ENCODE measurements at places on chromosomes 11 and 22. TPM values are rescaled to one million over a fixed set of nuclear protein-coding genes. Genes with fewer than 3 reads are reported as not detected.

- peaks cover 79% of the 10 kb centered on the region for H3K4me1 ChIP-seq
- no peak for DNase-seq
- H3K4me3 ChIP-seq: no peak overlapping the region
- no peaks in the 10 kb centered on the region for H3K36me3 ChIP-seq
- no peaks in the 10 kb centered on the region for H3K27me3 ChIP-seq
Measured at GRCh38 chr11:20010851-20011225, 149.4 kb downstream of the DBX1 start.

DNA sequence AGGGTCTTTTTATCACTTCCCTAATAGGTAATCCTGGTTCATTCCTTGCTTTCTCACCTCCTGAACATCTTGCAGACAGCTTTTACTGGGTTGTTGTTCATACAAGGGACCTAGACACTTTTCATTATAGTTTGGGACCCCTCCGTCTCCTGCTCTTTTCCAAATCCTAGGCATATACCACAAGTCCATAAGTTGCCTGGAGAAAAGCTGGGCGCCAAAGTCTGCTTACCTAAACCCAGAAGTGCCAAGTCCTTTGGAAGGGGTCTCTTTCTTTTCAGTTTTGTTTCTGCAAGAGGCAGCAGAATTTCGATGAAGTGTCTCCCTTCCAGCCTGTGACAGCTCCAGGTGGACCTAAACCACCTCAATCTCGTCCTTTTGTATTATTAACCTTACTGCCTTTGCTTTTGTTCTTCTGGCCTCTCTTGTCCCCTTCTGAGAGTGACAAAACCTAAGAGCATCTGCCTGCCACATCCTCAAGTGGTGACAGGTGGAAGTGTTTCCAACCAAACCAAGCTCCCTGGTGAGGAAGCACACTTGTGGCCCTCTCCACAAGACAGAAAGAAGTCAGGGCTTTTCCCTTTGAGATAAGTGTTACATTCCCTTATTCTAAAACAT, 19.5 kb upstream of the P2RY6 start:
- no peak overlapping the region for H3K4me3 ChIP-seq
- no peaks in the 10 kb centered on the region for H3K27me3 ChIP-seq

DNA sequence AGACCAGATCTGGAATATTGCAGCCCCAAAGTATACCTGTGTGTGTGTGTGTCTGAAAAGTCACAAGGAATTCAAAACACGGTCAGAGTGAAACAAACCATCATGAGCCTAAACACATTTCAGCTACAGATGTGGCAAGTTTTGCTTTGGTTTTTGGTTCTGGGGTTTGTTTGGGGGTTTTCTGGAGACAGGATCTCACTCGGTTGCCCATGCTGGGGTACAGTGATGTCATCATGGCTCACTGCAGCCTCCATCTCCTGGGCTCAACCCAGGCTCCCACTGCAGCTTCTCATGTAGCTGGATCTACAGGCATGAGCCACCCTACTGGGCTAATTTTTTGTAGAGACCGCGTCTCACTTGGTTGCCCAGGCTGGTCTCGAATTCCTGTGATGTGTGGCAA, 41.4 kb upstream of the PHF21A start:
- H3K4me3 ChIP-seq: no peak overlapping the region
- H3K4me1 ChIP-seq: no peaks in the 10 kb centered on the region
- no peaks in the 10 kb centered on the region for H3K36me3 ChIP-seq

DNA sequence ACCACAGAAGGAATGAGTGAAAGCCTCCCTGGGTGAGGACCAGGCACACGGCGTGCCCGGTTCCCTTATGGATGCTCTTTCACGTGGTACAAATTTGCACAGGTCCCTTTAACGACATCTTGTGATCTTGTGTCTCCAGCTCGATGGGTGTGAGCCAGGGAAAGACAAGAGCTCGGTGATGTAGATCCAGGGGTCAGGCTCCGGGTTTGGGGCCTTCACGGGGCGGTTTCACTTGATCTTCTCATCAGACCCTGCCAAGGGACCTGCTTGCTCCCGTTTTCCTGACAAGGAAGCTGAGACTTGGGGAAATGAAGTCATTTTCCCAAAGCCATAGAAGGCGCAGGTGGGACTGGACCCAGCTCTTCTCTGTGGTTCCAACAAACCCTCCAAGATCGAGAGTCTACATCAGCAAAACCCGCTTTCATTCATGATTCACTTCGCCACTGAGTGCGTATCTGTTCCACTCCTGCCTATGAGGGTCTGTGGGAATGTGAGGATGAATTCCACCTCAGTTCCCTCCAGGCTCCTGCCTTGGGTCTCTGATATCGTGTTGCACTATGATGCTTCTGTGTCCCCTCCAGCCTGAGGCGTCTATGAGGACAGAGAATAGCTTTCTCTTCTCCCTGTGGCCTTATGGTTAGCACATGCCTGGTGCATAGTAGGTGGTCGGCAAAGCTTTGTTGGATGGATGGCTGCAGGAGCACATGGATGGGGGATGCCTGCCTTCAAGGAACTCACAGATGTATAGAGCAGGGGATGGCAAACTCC, 45.0 kb upstream of the ANO1 start:
- H3K27ac ChIP-seq: no peak overlapping the region
- H3K4me3 ChIP-seq: no peak overlapping the region
- DNase-seq: no peak
- H3K36me3 ChIP-seq: no peaks in the 10 kb centered on the region
- H3K27me3 ChIP-seq: peaks cover 3% of the 10 kb centered on the region
- no peaks in the 10 kb centered on the region for H3K4me1 ChIP-seq

- H3K4me1 ChIP-seq: peaks cover 2% of the 10 kb centered on the region
- H3K27ac ChIP-seq: no peak overlapping the region
- no peak overlapping the region for H3K4me3 ChIP-seq
- no peak for DNase-seq
Measured at GRCh38 chr22:43890901-43891331, 897 bp downstream of the PNPLA5 start.

DNA sequence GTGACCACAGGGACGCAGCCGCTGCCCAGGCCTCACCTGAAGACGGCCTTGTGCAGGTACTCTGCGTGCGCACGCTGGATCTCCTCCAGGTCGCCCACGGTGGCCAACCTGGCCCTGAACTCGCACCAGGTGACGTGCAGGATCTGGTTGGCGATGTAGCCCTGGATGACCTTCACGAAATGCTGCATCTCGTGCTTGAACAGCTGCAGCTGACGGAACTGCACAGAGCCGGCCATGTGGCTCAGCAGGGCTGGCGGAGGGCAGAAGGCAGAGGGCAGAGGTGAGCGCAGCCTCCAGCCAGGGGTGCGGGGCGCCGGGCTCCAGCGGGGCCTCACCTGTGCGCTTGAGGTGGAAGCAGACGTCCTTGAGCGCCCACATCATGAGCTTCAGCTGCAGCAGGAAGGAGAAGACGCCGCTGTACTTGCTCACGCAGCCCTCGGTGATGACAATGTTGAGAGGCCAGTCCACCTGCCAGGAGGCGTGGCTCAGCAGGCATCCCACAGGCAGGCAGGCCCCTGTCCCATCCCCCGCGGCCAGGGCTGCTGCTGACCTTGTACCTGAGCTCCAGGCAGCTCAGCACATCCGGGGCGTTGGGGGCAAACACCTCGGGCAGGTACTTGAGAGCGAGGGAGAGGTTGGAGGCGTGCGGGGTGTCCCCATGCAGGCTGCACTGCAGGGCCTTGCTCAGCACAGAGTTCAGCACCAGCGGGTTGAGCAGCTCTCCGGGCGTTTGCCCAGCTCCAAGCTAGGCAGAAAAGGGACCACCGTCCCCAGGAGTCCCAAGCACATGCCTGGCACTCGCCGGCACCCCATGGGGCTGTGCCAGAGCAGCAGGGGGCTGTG, 17.6 kb downstream of the SELENOO start:
- peak overlapping the region; percentile 8 for H3K27ac ChIP-seq
- DNase-seq: peak; percentile 10
- peaks cover 27% of the 10 kb centered on the region for H3K36me3 ChIP-seq

- peak; percentile 78 for DNase-seq
- no peak overlapping the region for H3K27ac ChIP-seq
- peaks cover 21% of the 10 kb centered on the region for H3K4me1 ChIP-seq
- H3K4me3 ChIP-seq: no peak overlapping the region
Measured at GRCh38 chr22:40449676-40450035, 79.3 kb downstream of the SGSM3 start.

- DNase-seq: no peak
- no peak overlapping the region for H3K4me3 ChIP-seq
- no peak overlapping the region for H3K27ac ChIP-seq
- no peaks in the 10 kb centered on the region for H3K27me3 ChIP-seq
- peaks cover 20% of the 10 kb centered on the region for H3K36me3 ChIP-seq
Measured at GRCh38 chr22:31271026-31271425, 21.3 kb downstream of the PIK3IP1 start.

DNA sequence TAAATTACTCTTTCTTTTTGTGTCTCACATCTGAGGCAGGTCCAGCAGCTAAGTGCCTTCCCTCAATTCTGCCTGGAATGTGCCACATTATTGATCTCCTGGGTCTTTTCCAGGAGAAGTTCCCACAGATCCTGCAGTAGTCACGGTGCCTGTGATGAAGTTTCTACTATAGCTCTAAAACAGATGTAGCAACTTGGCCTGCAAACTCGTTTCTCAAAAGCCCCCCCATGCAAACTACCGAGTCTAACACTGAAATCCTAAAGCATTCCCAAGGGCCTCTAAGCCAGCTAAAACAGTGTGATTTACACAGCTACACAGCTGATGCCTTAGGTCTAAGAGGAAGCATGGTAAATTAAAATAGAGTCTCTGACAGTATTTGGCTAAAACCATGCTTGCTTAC, 54.3 kb downstream of the DDI1 start:
- H3K4me3 ChIP-seq: no peak overlapping the region
- no peaks in the 10 kb centered on the region for H3K36me3 ChIP-seq
- H3K27me3 ChIP-seq: no peaks in the 10 kb centered on the region
- DNase-seq: no peak
- peaks cover 50% of the 10 kb centered on the region for H3K4me1 ChIP-seq

SLC22A25 gene
- total RNA-seq: not detected

SHISAL1 gene
- total RNA-seq: 2.8 TPM

OR56A1 gene
- total RNA-seq: not detected

OR56A4 gene
- total RNA-seq: not detected

ACTN3 gene
- total RNA-seq: 189 TPM
